ENCODE measurements at places on chromosomes 7 and 10. TPM values are rescaled to one million over a fixed set of nuclear protein-coding genes. Genes with fewer than 3 reads are reported as not detected.

DNA sequence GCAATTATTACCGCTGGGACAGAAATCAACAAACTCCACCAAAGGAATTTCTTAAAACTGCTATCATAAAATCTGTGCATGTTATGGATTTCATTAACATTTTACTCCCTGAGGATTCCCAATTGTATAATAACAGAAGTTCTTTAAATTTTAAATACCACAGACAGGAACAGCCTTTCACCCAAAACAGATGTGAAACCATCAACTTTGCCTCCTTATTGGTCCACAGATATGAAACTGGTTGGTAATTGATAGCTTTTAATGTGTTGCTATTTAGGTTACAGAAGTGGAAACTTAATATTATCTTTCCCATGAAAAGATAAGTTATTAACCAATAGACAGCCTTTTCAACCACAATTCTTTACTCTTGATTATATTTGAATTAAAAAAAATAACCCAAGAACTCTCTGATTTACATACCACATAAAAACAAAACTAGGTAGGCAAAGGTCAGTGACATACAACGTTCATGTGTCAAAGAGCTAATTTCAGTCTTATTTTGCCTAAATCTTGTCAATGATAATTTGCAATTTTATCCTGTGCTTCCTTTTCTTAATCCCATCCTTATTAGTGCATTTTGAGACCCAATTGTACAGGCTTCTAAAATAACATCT is 90.0 kb downstream of the NRP1 start:
- DNase-seq = no peak
- H3K4me3 ChIP-seq = no peak overlapping the region
- peaks cover 58% of the 10 kb centered on the region for H3K36me3 ChIP-seq
- peaks cover 65% of the 10 kb centered on the region for H3K4me1 ChIP-seq
- H3K27me3 ChIP-seq = no peaks in the 10 kb centered on the region
- H3K27ac ChIP-seq = no peak overlapping the region

DNA sequence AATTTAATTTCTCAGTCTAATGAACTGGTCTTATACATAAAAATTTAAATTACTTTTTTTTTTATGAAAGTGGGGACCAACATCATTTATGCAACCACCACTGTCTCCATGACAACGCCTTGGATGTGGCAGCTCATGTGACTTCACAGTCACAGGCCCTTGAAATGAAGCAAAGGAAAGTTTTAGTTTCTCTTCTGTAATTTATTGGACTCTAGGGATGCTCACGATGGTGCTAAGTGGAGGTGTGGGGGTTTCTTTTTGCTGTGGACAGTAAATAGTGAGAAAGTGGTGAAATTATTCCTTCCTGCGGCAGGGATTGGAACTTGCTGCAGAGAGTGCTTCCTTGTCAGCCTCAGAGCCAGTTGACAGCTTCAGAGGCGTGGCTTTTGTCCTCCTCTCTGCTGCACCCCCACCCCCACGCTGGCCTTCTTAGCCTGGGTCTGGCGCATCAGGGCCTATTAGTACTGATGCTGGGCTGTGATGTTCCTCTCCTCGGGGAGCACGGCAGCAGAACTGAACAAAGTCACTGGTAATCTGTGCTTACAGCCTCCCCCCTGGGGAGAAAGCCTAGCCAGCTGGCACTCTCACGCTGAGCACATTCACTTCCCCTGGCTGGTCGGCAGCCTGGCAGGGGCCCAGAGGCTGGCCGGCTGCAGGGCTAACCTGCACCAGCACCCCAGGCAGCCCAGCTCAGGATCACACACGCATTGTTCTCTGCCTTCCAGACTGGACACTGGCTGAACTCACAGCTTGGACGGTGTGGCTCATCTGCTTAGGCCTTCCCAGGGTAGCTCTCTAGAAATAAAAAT is 517.5 kb upstream of the GALNT17 start:
- no peak for DNase-seq
- no peak overlapping the region for H3K27ac ChIP-seq
- no peaks in the 10 kb centered on the region for H3K4me1 ChIP-seq
- no peak overlapping the region for H3K4me3 ChIP-seq
- no peaks in the 10 kb centered on the region for H3K27me3 ChIP-seq
- H3K36me3 ChIP-seq = no peaks in the 10 kb centered on the region

GRCh38 chr10:104441329-104442000 is 87.8 kb downstream of the CFAP58 start:
- H3K27me3 ChIP-seq = no peaks in the 10 kb centered on the region
- DNase-seq = no peak
- H3K36me3 ChIP-seq = no peaks in the 10 kb centered on the region
- H3K4me1 ChIP-seq = no peaks in the 10 kb centered on the region

RELN gene
- total RNA-seq = not detected

- no peaks in the 10 kb centered on the region for H3K27me3 ChIP-seq
- H3K4me1 ChIP-seq = 0 out of 2 replicates have a peak, but pooled peaks cover 3% of the 10 kb centered on the region
- no peaks in the 10 kb centered on the region for H3K36me3 ChIP-seq
Measured at GRCh38 chr10:112778579-112778978, 171.5 kb upstream of the TCF7L2 start.

GRCh38 chr7:131454498-131454897 is 101.9 kb downstream of the PODXL start:
- no peaks in the 10 kb centered on the region for H3K27me3 ChIP-seq
- H3K4me1 ChIP-seq = no peaks in the 10 kb centered on the region

METTL27 gene
- total RNA-seq = 0.91 TPM

- H3K36me3 ChIP-seq = peaks cover 7% of the 10 kb centered on the region
- DNase-seq = no peak
- no peak overlapping the region for H3K27ac ChIP-seq
- H3K4me1 ChIP-seq = peaks cover 2% of the 10 kb centered on the region
- no peaks in the 10 kb centered on the region for H3K27me3 ChIP-seq
- H3K4me3 ChIP-seq = no peak overlapping the region
Measured at GRCh38 chr7:90604383-90604782, 8.3 kb downstream of the CDK14 start.

ACADSB gene
- total RNA-seq = 10.3 TPM

DNA sequence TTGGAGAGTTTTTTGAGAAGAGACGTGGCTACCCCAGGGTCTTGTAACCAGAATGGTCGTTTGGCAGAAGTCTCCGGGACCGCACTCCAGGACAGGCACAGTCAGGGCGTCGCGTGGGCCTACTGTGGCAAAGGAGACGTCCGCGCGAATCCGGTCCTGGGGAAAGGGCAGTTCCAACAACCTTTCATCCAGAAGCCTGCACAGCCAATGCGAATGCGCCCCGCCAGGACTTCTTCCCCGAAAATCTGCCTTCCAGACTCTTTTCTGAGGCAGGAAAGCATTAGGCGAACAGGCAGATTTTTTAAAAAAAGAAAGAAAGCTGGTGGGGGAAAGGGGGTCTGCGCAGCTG is 2.0 kb downstream of the HPSE2 start:
- no peak overlapping the region for H3K27ac ChIP-seq
- no peaks in the 10 kb centered on the region for H3K36me3 ChIP-seq
- H3K27me3 ChIP-seq = peaks cover 58% of the 10 kb centered on the region
- H3K4me3 ChIP-seq = no peak overlapping the region

YWHAG gene
- total RNA-seq = 67.0 TPM

TMEM236 gene
- not detected for total RNA-seq

WASHC2A gene
- total RNA-seq = 22.3 TPM

DNA sequence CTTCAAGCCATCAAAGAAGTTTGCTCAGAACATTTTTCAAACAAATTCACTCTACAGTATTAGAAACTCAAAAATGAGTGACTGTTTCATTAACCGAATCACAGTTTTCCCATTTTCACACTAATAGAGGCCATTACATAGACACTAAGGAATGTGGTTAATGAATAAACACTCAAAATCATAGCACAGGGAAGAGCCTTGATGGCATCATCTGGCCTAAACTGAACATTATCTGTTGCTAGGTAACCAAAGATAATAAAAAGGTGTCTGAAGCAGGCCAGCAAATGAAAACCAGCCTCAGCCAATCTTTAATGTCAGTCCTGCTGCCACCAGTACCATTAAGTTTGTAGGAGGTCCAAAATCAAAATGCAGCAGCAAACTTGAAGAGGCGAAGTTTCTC is 492.4 kb upstream of the STEAP1 start:
- H3K27me3 ChIP-seq = no peaks in the 10 kb centered on the region
- H3K4me1 ChIP-seq = no peaks in the 10 kb centered on the region
- no peak overlapping the region for H3K4me3 ChIP-seq
- no peak overlapping the region for H3K27ac ChIP-seq
- no peaks in the 10 kb centered on the region for H3K36me3 ChIP-seq
- DNase-seq = no peak

DNA sequence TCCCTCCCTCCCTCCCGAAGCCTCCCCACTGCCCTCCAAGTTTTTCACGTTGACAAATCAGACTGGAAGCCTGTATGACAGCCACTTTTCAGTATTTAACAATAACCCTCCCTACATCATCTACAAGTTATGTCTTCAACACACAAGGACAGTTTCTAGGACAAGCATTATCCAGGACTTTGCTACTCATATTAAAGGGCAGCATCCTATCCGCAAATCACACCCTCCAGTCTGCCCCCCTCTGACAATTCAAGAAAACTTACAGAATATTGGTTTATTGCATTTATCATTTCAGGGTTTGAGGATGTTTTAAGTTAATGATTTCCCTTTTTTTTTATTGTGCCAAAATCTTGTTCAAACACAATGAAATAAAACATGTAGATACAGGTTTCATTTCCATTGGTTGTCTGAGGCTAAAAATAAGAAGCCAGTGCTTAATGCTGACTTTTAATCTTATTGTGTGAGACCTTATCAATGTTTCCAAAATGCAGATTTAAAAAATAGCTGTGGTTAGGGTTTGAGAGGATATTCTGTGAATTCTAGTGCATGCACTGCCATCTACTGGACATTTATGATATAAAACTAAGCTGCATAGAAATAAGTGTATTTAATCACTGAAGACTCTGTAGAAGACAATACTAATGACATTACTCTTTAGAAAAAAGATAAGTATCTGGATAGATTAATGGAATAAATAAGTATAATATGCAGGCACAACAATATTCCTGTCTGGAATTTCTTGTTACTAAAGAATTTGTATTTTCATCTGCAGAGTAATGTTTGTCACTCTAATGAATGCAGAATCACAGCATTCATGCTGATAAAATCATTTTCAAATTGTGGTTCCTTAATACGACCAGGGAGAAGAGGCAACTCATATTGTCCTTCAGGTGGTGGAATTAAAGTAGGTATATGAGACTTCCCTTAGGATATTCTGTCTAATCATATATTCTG is 64.1 kb downstream of the CAV1 start:
- no peak for DNase-seq
- no peak overlapping the region for H3K4me3 ChIP-seq
- H3K36me3 ChIP-seq = no peaks in the 10 kb centered on the region

HERC4 gene
- 42.0 TPM for total RNA-seq

FKBP9 gene
- total RNA-seq = 234 TPM

- no peak overlapping the region for H3K4me3 ChIP-seq
- DNase-seq = no peak
- no peaks in the 10 kb centered on the region for H3K27me3 ChIP-seq
- no peaks in the 10 kb centered on the region for H3K36me3 ChIP-seq
- H3K4me1 ChIP-seq = no peaks in the 10 kb centered on the region
- H3K27ac ChIP-seq = no peak overlapping the region
Measured at GRCh38 chr10:11195623-11196022, 178.0 kb downstream of the CELF2 start.

SFTPA2 gene
- total RNA-seq = not detected

GRCh38 chr10:130499541-130499940 is 363.4 kb downstream of the GLRX3 start:
- H3K4me1 ChIP-seq = no peaks in the 10 kb centered on the region
- DNase-seq = no peak
- no peaks in the 10 kb centered on the region for H3K36me3 ChIP-seq
- H3K27ac ChIP-seq = no peak overlapping the region
- no peak overlapping the region for H3K4me3 ChIP-seq
- no peaks in the 10 kb centered on the region for H3K27me3 ChIP-seq

HMX2 gene
- total RNA-seq = 0.61 TPM

DNA sequence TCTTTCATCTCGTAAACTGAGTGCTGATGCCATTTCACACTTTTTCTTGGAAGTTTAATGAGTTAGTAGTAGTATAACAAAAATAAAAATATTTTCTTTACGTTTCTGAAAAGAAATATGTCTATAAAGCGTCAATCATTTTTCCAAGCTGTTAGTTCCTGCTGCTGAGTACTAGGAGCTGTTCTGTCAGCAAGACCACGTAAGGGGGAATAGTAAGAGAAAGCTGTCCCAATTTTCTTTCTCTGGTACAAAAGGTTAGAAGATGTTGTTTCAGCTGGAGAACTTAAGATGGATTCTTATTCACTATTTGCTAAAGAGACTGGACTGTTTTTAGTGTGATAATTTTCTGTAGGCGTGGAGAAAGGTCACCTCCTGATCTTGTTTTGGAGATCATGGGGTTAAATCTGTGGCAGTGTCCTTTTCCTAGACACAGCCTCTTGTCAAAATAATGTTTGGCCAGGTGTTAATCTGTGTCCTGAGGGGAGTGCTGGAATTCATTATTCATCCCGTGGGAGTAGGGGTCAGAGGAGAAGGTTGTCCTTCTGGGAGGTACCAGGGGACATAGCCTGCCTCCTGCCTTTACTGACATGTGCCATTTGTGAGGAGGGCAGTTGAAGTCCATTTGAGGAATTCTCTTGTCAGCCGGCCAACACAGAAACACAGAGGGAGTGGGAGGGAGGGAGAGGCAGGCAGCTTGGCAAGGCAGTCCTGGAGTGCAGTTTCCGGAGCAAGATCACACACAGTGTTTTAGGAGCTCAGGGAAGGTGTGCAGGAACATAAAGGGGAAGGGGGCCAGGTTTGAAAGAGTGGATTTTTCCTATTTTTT is 368.7 kb downstream of the AUTS2 start:
- no peaks in the 10 kb centered on the region for H3K36me3 ChIP-seq
- H3K4me3 ChIP-seq = no peak overlapping the region
- DNase-seq = no peak

INHBA gene
- total RNA-seq = 14.3 TPM

- no peak overlapping the region for H3K4me3 ChIP-seq
- DNase-seq = no peak
- peaks cover 3% of the 10 kb centered on the region for H3K4me1 ChIP-seq
- H3K27me3 ChIP-seq = no peaks in the 10 kb centered on the region
- no peak overlapping the region for H3K27ac ChIP-seq
Measured at GRCh38 chr10:61779276-61779675, 116.5 kb downstream of the CABCOCO1 start.

GRCh38 chr7:72538147-72538546 is 126.0 kb upstream of the CALN1 start:
- no peak overlapping the region for H3K4me3 ChIP-seq
- H3K4me1 ChIP-seq = no peaks in the 10 kb centered on the region
- no peaks in the 10 kb centered on the region for H3K27me3 ChIP-seq
- no peak overlapping the region for H3K27ac ChIP-seq
- no peaks in the 10 kb centered on the region for H3K36me3 ChIP-seq

PLPP4 gene
- 13.8 TPM for total RNA-seq

- DNase-seq = peak; percentile 30
- peaks cover 8% of the 10 kb centered on the region for H3K27me3 ChIP-seq
- H3K27ac ChIP-seq = no peak overlapping the region
- peaks cover 9% of the 10 kb centered on the region for H3K4me1 ChIP-seq
- H3K4me3 ChIP-seq = no peak overlapping the region
Measured at GRCh38 chr7:128115821-128116723, 84.8 kb upstream of the LRRC4 start.

POLR2J2 gene
- total RNA-seq = 1.3 TPM

Data from SJSA1 (cell line).